Ureter (tissue), 1 donor: ENCODE measurements at places on chromosomes 11 and 22. TPM values are rescaled to one million over a fixed set of nuclear protein-coding genes. Genes with fewer than 3 reads are reported as not detected.

Gene PES1
- 82.9 TPM for total RNA-seq

Gene CELF1
- total RNA-seq, result 149 TPM

Gene CLMP
- 34.4 TPM for total RNA-seq

Gene LIMK2
- total RNA-seq, result 85.4 TPM

Gene OR4X2
- total RNA-seq, result not detected

GRCh38 chr11:65661599-65662246 lies 993 bp downstream of the RELA start:
- DNase-seq, result no peak

DNA sequence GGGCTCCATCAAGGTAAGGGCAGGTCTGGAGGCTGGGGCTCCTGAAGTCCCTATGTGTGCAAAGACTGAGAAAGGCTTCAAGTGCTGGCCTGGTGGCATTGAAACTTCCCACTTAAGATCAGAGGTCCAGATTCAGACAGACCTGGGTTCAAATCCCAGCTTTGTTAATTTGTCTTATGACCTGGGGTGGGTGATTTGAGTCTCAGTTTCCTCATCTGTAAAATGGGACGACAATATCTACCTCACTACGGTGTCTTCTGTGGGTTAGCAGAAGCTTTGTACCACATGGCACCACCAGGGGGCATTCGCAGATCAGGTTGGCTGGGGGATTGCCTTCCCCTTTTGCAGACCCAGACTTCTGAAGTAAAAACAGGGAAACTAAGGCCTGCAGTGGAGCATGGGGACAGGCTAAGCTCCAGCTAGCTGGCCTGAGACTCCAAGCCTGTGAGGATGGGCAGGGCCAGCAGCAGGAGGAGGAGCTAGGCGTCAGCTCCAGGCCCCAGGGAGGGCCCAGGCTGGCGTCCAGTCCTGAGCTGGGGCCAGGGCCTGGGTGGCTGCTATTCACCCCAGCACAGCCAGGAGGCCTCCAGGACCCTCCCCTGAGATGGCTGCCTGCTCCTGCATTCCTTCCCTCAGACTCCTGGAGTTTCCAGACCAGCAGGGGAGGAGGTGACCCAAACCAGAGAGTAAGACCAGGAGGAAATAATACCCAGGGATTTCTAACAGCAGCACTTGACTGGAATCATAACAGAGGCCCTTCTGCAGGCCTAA lies 1.5 kb downstream of the CASTOR1 start:
- DNase-seq, result peak; percentile 84

DNA sequence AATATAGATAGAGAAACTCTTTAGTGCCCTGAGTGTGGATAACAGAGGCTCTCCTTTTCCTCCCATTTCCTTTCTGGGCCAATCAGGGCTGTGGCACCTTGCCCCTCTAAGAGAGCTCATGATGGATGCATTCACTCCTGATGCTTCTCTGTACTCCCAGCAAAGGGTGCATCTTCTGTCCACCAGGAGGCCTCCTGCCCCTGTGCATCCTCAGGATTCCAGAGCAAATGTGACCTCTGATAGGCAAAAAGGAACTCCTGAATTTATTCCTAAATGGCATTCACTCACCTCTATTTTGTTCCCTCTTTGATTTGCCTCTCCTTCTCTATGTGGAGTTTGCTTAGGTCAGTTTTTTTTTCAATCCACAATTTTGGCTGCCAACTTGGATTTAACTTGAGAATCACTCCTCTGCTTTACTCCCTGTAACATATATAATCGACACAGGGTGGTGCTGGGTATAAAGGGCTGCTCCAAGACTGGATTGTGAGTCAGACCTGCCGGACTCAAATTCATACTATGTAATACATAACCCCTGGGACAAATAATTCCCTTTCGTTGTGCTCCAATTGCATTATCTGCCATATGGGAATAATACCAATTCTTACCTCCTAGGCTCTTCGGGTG lies 1.1 kb upstream of the MRGPRX4 start:
- no peak for DNase-seq

DNA sequence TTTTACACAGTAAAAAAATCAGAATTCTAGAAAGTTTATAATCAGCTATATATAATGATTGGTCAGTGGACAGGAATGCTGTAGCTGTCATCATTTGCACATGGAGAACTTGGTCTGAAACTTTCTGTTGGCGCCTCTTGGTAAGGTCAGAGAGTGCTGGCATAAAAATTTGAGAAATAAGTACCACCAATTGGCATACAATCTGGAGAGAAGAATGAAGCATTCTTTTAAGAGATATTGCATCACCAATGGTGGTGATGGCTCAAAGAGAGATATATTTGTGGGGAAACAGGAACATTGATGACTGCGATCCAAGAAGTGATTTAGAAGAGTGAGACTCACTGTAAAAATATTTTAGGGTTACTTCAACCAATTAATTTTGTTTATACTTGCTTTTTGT lies 19.8 kb upstream of the OOSP1 start:
- no peak for DNase-seq

DNA sequence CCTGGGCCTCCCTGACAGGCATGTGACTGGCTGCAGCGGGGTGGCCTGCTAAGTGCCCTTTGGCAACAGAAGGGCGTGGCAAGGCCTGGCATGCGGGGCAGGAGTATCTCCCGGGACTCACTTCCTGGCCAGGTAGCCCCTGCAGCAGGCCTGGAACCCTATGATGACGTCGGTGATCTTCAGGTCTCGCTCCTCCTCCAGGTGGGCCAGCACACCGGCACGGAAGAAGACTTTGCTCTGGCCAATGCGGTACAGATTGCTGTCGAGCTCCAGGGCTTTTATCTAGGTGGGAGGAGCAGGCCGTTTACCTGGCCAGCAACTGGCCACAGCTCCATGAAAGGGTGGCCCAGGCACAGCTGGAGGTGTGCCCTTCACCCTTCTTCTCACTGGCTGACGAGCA lies 50.9 kb downstream of the APOL1 start:
- DNase-seq, result no peak

DNA sequence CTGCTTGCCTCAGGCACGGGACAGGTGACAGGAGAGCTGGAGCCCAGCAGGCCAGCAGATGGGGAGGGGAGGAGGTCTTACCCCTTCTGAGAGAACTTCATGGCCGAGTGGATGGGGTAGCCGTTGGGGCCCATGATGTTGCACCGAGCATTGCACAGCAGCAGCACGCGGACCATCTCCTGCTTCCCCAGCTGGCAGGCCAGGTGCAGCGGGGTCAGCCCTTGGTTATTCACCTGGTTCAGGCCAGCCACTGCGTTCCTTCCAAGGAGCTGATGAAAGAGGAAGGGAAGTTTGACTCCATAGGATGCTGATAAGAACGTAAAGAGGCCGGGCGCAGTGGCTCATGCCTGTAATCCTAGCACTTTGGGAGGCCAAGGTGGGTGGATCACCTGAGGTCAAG lies 29.4 kb upstream of the BAIAP2L2 start:
- DNase-seq, result no peak

DNA sequence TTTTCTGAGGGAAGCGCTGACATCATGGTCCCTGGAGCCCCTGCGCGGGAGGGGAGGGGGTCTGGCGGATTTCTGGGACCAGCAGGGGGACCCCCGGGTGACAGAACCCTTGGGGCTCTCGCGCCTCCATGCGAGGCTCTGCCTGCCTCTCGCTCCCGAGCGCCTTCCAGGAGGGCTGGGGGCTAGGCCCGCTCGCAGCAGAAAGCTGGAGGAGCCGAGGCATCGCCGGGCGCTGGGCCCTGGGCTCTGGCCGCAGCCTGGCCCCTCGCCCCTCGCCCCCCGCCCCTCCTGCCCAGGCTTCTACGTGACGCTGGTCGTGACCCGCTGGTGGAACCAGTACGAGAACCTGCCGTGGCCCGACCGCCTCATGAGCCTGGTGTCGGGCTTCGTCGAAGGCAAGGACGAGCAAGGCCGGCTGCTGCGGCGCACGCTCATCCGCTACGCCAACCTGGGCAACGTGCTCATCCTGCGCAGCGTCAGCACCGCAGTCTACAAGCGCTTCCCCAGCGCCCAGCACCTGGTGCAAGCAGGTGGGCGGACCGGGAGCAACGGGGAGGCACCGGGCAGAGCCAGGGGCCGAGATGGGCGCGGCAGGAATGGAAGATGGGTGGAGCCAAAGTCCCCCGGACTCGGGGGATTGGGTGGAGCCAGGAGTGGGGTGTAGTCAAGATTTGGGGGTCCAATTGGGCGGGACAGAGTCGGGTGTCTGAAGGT lies 5.4 kb downstream of the BEST1 start:
- no peak for DNase-seq

- DNase-seq, result no peak
These were observed 18.8 kb upstream of the SLC36A4 start for GRCh38 chr11:93216511-93217101.

DNA sequence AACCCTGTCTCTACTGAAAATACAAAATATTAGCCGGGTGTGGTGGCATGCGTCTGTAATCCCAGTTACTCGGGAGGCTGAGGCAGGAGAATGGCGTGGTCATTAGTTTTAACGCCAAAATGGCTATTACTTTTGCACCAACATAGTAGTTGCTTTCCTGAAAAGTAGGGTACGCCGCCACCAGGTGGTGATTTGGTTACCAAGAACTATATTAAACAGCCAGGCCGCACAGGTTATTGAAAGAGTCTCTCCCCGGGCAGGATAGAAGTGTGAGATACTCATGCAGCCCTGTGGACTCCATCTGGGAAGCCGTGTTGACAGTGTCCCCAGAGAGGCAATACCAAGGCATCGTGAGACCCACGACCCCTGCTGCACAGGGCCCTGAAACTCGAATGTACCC lies 24.6 kb upstream of the LRRC32 start:
- no peak for DNase-seq

DNA sequence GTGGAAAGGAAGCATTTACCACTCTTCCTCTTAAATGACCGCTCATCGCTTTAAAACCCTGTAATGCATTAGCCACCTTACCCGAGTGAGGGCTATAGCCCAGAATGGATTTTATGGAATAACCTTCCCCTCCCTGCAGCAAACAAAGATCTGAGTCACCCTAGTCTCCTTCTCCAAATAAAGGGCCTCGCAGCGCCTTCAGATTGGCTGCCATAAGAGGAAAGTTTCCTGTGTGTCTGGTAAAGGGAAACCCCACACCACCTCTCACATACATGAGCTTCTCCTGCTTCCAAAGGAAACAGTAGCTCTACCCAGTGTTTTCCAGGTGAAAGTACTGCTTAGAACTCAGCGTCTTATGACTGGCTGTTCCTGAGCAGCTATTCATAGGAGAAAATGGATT lies 47.8 kb downstream of the PPP2R1B start:
- no peak for DNase-seq

- no peak for DNase-seq
These were observed 619.0 kb upstream of the ARHGAP42 start for GRCh38 chr11:100068116-100068515.

- DNase-seq, result no peak
These were observed at the start of gene OR51T1 for GRCh38 chr11:4881860-4882500. Gene OR51T1, plus strand, starts transcription at chr11:4881900. Its CDS starts 0 bp downstream, at chr11:4881900.

DNA sequence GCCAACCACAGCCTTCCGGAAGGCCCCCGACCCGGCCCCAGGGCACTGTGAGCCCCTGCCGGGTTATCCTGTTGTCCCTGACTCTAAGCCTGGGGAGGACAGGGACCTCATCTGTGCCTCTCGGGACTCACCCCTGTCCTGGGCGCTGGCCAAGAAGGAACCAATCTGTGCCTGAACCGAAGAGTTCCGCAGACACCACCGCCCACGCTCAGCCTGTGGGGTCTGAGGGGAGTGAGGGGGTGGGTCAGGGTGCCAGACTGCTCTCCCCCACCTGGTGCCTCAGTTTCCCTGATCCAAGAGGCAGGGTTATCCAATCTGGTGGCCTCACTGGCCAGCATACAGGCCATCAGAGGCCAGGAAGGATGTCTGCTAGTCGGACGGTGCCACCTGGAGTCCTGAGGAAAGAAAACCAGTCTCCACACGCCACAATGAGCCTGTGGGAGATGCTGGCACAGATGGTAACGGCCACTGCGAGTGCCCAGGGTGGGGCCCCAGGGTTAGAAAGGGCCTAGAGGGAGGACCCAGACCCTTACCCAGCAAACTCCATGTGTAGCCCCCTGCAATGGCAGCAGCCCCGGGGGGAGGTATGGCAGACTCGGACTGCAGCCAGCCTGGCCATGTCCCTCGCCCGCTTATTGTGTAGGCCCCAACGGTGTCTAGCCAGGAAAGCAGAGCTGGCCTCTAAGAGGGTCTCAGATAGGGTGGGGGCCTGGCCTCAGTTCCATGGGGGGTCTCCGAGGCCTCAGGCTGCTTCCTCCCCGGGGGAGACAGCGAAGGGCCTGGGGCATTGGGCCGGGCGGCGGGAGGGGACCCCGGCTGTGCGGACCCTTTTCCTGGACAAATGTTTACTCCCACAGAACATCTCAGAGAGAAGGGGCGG lies 827 bp upstream of the TNNT3 start:
- DNase-seq, result no peak

DNA sequence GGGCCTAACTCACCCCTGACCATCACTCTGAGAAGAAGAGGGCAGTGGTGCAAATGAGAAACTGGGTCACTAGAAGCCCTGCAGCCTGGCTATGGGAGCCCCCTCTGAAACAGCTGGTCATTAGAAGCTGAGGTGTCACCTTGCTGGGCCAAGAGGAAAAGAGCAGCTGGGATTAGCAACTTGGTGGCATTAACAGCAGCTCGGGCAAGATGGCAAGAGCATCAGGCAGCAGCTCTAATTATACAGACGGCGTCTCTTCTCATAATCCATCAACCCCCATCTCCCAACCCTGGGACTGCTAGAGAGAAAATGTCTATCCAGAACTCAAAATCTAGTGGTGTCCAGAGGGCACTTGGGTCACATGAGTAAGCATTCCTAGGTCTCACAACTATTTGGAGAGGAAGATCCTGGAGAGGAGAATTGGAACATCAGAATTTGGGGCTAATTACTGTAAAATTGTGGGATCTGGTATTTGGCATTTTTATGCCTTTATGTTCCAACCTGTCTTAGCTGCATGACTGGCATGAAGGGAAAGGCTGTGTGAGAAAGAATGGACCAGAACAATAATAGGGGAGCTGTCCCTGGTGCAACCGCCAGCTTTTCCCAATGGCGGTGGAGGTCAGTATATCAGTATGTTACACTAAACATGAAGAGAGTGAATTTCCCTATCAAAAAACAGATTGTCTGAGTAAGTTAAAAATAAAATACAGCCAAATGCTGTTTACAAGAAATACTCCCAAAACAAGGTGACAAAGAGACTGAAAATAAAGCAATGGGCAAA lies 7.6 kb upstream of the LMO1 start:
- no peak for DNase-seq

DNA sequence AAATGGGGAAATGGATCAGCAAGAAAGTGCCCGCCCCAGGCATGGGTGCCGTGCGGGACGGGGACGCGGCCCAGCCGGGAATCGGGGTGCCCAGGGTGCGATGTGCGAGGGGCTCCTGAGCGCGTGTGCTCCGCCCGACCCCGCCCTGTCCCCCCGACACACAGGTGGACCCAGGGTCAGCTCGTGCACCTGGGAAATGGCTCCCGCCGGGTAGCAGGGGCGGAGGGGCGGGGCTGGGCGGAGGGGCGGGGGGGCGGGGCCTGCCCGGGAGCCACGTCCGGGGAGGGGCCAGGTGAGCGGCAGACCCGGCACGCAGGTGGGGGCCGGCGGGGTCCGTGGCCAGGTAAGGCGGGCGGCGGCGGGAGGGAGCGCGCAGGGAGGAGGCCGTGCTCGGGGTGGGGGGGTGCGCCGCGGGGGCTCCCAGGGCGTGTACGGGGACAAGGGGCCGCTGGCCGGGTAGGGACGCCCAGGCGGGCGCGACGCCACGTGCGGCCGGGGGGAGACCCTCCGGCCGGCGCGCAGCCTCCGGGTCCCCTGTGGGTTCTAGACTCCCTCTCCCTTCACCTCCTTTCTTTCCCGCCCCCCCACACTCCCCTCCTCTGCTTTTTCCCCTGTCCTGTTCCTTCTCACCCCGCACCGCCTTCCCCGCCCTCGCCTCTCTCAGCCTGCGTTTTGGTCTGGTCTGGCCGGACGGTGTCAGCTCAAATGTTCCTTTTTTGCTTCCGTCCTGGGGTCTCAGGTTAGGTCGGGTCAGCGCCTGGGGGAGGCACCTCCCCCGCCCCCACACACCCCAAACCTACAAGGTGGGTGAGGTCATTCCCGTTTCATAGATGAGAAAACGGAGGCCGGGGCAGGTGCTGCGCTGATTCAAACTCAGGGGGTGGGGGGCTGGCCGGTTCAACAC lies at the start of gene ARHGAP8:
Gene ARHGAP8, plus strand, starts transcription at position 291 of the 904 bp plus-strand sequence. CDS start 33,953 bp downstream, outside the sequence.
- no peak for DNase-seq
